Stimulated activated CD8-positive, alpha-beta memory T cell treated with anti-CD3 and anti-CD28 coated beads, Interleukin-15, amount 100 ng/mL, for 48 hours (primary cell): ENCODE measurements at places on chromosomes 1 and 21.
A peak's percentile ranks its signal among the peaks of the same experiment; 100 is the strongest.

- no peak for DNase-seq
Measured at GRCh38 chr1:47830641-47831333, 166.4 kb downstream of the TRABD2B start.

- DNase-seq = no peak
Measured at GRCh38 chr1:2934156-2934540, 87.1 kb upstream of the ACTRT2 start.

DNA sequence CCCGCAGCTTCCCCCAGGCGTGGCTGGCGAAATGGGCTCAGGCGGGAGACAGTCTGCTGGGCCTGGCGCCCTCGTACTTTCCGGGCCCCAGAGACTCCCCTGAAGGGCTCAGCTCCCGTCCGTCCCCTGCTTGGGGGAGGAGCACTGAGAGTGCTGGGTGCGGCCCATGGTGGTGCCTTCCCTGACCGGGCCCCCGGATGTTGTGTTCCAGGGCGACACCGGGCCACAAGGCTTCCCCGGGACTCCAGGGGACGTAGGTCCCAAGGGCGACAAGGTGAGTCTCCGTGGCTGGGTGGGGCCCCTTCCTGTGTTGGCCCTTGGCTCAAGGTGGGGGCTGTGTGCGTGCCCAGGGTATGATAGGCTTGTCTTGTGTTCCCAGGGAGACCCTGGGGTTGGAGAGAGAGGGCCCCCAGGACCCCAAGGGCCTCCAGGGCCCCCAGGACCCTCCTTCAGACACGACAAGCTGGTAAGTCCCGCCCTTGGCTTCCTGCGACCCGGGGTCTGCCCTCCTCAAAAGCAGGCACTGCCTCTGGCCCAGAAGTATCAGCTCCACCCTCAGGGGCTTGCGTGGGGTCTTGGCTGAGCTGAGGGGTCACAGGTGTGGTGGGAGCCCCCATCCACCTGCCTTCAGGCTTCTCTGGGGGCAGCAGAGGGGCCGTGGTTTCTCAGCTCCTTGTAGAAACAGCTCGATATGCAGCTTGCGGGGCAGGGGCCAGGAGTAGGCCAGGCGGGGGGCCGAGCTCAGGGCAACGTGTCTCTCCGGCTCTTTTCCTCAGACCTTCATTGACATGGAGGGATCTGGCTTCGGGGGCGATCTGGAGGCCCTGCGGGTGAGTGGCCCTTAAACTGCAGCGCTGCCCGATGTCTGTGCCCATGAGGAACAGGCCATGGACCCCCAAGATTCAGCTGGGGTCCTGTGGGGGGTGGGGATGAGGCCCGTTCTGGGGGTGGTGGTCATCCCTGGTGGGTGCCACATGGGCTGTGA, 62.3 kb downstream of the SLC19A1 start:
- DNase-seq = no peak

GRCh38 chr1:218392780-218393179, 47.6 kb downstream of the TGFB2 start:
- no peak for DNase-seq

- no peak for DNase-seq
Measured at GRCh38 chr1:74425676-74426075, 86.7 kb downstream of the LRRC53 start.

GRCh38 chr1:156119503-156120209, 5.1 kb downstream of the LMNA start:
- DNase-seq = no peak

GRCh38 chr21:45102391-45102932, 28.1 kb downstream of the ADARB1 start:
- no peak for DNase-seq

DNA sequence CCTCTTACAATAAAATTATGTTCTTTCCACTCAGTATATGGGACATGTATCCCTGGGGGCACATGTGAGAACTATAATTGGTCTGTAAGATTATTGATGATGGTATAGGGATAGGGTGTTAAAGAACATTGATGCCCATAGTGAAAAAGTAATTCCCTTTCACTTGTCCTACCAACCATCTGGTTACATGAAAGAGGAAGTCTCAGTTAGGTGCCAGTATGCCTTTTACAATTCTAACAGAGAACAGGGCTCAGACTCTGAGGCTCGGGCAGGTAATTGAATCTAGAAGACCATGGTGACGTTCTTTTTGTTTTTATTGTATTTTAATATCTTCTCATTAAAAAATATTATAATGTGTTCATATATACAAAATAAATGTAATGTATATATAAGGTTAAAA, 113.6 kb downstream of the FGGY start:
- no peak for DNase-seq

DNA sequence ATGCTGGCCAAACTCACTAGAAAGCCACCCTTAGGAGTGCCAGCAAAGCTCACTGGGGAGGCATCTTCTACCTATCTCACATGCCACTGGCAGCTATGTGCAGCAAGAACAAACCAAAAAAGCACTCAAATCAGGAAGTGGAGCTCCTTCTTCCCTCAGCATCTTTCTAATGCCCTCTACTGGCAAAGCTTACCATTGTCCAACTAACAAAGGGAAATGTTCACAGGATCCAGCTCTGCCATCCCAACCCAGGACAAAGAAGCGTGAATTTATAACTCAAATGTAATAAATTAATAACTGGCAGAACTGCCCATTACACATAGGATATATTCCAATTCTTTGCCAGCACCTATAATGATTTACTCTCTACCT, 38.9 kb downstream of the LEPR start:
- no peak for DNase-seq

DNA sequence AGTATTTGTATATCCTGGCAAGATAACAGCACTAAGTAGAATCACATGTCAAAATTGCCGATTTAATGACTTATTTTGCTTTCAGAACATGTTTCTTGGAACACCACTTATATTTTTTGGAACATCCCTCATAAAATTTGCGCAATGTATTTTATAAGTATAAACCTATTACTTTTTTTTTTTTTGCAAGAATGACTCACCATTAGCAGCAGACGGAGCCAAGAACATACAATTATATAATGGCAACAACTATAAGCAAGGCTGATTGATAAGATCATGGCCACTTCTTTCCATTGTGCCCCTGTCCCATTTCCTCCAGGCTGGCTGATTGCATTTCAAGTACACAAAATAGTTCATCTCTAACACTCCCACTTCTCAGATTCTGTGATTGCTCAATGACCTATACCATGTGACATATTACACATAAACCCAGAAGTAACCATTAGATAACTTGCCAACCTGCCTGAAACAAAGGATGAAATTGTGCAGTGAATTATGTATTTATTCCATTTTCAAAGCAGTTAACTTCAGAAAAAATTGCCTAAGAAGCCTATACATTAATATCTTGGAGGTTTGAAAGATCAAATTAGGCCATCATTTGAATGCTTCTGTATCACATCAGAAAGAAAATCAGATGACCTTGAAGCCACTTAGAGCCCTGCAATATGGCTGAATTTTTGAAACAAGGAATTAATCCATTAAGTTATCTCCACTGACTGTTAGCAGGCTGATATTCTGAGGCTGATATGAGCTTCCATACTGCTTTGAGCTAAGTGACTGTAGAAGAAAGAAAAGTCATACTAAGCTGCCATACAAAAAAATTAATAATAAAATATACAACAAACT, 77.8 kb upstream of the PRMT6 start:
- no peak for DNase-seq

- DNase-seq = no peak
Measured at GRCh38 chr1:180911640-180912191, 981 bp upstream of the KIAA1614 start.

DNA sequence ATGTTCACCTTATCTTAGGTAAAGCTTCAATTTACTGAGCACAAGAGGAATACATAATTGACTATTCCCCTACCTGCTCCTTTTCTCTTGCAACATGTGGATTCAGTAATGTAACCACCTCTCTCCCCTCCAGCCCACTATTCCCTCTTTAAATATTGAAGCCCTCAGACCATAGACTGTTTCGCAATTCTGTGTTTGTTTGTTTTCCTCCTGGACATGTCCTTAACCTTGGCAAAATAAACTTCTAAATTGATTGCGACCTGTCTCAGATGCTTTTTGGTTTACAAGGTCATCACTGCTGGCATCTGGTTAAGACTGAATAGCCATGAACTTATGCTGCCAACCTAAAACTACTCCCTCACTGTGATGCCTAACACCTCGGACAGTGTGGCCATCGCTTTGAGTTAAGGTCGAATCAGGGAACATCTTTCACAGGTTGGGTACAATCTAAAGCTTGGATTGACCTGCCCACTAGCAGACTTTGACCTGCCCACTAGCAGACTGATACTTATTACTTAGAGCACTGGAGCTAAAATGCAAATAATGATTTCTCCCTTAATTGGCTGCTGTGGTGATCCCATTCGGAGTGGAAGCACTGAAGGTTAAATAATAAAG, 10.2 kb upstream of the CDC42BPA start:
- no peak for DNase-seq

GRCh38 chr1:202619505-202619904, 90.7 kb downstream of the SYT2 start:
- no peak for DNase-seq

GRCh38 chr1:65846866-65847265, 54.2 kb downstream of the PDE4B start:
- DNase-seq = no peak

GRCh38 chr1:38787041-38787440, 72.5 kb downstream of the RRAGC start:
- DNase-seq = no peak

GRCh38 chr1:100145116-100145515, 12.2 kb downstream of the TRMT13 start:
- no peak for DNase-seq

DNA sequence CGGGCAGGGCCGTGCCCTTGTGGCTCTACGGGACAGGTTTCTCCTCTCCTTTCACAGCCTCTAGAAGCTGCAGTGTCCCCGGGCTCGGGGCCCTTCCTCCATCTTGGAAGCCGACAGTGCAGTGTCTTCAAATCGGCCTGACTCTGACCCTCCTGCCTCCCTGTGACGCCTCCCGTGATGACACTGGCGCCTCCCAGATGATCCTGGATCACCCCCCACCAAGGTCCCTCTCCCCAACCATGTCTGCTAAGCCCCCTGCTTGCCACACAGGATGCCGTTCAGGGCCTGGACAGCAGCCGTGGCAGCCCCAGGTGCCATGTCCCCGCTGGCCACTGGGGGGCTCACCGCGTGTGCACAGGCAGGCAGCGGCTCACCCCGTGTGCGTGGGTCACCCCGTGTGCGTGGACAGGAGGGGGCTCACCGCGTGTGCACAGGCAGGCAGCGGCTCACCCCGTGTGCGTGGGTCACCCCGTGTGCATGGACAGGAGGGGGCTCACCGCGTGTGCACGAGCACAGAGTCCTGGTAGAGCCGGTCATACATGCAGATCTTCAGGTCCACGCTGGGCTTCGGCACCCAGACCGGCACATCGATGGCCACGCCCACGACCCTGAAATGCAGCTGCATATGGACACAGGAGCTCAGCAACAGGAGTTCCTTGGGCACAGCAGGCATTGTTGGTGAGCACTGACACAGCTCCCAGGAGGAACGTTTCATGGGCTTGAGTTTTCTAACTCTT, 24.9 kb upstream of the TMEM52 start:
- peak; percentile 28 for DNase-seq

- no peak for DNase-seq
Measured at GRCh38 chr1:30879126-30879786, 29.3 kb downstream of the SDC3 start.

GRCh38 chr1:244336232-244336899, 115.3 kb downstream of the ADSS2 start:
- no peak for DNase-seq

DNA sequence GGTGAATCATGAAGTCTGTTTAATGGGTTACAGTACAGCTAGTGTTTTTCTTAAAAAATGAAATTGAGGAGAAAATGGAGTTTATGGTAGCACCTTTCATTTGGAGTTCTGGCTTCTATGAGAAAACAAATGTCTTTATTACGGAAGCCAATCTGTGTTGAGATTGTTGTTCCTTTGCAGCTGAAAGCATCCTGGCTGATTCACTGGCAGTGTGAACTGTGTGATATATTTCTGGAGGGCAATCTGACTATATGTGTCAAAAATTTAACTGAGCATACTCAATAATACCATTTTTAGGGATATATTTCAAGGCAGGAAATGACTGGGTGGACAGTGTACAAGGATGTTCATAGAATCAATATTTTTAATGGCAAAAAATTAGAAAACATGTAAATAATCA, 46.6 kb upstream of the LYST start:
- DNase-seq = no peak
